Stromal cell of bone marrow (primary cell): ENCODE measurements at places on chromosomes 5 and 9.

DNA sequence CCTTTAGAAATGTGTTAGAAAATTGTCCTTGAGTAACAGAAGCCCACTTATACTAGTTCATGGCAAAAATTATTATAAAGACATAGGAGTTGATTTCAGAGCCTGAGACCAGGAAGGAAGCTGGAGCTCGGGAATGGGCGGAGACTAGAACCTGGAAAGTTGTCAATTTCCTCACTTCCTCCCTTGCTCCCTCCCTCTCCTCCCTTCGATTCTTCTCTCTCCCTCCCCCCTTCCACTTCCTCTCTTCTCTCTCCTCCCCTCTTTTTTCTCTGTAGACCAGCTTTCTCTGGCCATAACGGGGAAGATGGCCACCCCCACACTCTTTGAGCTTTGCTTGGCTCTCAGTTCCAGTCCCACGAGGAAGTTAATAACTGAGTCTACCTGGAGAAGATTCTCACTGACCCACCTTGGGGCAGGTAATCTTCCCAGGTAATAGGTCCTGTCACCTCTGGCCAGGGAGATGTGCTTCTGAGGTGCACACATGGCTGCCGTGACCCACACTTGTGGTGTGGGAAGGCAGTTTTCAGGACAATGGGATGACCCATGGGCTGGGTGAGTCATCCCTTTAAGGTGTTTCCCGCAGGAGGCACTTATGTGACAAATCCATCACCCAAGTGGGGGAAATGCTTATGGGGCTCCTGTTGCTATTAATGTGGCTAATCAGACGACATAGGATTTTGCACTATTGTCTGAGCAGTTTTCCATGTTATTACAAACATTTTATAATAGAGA lies 78.7 kb downstream of the HSPA4 start:
- DNase-seq = no peak

DNA sequence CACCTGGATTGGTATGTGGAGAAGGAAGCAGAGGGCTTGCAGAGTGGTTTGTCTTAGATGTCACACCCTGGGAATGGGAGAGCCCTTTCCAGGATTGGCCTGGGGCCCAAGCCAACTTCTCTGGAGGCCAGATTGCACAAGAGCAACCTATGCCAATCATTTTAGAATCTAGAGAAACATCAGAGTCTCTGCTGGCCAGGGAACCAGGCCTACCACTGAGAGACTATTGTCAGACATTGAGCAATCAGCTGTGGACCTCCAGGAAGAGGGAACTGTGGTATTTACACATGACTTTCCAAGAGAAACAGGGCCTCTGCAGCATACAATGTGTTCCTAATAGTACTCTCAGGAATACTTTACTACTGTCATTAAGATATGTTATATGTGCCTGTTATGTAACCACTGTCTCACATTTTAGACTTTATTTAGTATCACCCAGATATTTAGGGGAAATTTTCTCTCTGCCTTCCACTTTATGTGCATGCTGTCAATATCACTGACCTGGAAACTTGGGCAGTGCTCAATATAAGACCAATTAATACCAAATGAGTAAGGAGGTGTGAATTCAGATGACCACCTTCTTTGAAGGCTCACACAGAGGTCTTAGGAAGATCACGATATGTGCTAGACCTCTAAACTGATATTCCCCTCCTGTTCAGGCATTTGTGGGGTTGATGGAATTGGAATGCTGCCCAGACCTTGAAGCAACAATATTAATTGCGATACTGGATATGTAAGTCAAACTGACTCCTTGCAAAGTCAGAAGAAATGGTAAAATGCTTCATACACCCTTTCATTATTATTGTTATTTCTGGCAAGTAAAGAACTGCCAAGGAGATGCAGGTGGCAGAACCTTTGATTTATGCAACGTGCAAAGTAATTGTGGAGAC lies 20.5 kb upstream of the CCL28 start:
- DNase-seq = peak; percentile 77

DNA sequence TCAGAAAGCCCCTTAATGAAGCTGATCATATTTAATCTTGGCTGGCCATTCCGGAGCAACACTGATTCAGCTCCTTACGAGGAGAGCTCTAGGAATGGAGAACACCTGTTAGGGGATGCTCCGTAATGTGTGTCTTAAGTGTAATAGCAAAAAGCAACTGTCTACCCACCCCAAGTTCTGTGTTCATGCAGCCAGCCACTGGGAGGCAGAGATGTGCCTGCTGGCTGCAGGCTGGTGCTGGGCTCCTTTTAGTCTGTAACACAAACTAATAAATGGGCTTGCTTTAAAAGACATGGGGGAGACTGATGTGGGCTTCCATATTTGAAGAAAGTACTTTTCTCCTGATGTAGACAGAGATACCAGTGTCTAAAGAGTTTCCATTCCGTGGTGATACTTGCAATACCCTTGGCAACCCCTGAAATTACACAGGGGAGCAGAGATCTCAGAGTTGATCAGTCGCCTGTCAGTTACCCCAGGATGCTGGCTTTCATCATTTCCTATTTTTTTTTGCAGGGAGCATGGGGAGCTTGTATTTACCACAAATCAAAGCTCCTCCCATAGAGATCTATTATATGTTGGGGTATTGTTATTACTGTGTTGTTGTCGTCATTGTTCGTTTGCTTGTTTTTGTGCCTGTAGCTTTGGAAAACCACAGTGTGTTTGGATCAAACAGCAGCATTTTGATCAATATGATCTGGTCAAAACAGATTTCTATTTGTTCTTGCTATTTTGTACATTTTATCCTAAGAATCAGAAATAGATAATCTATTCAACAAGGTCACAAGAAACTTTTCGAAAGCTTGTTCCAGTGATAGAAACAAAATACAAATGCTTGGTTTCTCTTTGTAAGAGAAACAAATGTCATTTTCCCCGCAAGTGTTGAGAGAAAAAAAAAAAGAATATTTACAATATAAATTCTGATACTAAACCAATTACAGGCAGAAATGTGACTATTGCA lies 65.8 kb downstream of the MTX3 start:
- DNase-seq = peak; percentile 7

DNA sequence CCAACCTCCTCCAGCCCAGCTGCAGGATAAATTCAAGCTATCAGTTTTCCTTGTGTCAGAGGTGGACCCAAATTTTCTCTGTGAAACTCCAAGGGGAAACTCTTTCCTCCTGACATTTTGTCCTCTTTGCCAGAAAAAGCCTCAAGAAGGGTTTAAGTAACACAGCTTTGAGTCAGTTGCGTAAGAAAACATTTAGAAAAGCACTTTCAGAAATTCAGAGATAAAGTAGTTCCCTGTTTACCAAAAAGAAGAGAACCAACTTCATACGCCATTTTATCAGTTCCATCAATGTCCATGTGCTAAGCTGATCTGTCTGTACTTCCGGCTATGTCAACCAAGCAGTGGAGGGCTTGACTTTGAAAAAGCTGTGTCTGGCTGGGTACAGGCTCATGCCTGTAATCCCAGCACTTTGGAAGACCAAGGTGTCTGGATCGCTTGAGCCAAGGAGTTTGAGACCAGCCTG lies 19.9 kb upstream of the SUSD1 start:
- DNase-seq = peak; percentile 86

DNA sequence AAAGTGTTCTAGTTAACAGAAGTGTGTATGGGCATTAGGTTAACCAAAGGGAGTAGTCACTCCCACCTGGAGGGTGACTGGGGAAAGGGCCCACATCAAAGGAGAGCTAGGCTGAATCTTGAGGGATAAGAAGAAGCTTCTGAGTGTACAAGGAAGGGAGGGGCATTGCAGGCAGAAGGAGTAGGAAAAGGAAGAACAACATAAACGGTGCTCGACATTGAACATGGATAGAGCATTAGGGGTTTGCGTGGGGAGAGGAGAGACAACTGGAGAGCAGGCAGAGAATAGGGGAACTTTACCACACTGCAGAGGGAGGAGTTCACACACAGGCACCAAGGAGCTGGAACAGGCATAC lies 5.3 kb upstream of the GLRX start:
- no peak for DNase-seq

- no peak for DNase-seq
Observed at GRCh38 chr5:168282120-168282519, 9.3 kb upstream of the WWC1 start.

- DNase-seq = no peak
Observed at GRCh38 chr9:96450613-96451528, 902 bp downstream of the HABP4 start.

DNA sequence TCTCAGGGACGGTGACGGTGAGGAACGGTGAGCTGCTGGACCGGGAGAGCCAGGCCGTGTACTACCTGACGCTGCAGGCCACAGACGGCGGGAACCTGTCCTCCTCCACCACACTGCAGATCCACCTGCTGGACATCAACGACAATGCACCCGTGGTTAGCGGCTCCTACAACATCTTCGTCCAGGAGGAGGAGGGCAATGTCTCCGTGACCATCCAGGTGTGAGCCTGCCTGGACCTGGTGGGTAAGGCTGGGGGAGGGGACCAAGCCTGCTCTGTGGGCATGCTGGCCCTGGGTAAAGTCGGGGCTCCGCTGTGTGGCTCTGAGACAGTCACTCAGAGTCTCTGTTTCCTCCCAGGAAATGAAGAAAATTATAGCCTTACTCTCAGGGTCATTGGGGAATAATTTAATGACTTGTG lies 29.3 kb downstream of the CDHR2 start:
- DNase-seq = no peak

DNA sequence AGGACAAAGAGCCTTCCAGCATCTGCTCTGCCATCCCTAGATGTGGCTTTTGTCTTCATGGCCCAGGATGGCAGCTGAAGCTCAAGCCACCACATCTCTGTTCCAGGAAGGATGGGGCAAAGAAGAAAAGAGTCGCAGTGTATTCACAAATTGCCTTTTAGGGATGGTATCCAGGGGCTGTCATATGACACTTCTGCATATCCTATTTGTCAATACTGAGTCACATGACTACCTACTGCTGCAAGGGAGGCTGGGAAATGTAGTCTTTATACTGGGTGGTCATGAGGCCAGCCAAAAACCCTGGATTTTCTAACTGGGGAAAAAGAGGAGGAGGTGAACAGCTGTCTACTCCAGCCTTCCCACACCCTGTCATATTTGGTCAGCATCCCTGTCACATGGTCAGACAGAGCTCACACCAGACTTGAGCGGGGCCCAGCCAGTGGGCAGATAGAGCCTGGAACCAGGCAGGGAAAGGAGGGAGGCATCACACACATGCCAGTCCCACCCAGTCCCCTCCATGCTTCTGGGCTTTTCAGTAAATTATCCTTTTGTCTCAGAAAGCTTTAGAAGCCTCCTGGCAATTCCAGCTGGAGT lies 52.0 kb downstream of the OLFM1 start:
- DNase-seq = no peak

GRCh38 chr5:18057725-18058124 lies 423.5 kb downstream of the TAF11L14 start:
- no peak for DNase-seq

DNA sequence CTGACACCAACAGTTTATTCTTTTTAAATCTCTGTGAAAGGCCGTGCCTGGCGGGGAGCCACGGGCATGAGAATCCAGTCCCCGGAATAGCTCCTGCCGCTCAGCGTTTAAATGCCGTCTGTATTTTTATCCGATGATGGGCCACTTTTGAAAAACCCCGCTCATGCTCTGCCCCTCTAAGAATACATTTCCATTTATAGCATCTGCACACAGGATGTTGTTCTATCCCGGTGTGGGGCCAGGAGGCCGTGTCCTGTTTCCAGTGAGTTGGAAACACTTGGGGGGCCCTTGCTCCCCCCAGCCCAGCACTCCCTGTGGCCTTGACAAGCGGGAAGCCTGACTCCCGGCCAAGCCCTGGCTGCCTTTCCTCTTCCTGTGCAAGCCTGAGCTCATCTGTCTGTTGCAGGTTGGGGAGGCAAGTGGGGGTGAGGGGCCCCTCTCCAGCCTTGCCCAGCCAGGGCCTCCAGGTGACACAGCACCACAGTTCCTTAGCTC lies 39.0 kb downstream of the ERGIC1 start:
- no peak for DNase-seq
